NCI-H460 (cell line): ENCODE measurements at places on chromosomes 12 and 14.

DNA sequence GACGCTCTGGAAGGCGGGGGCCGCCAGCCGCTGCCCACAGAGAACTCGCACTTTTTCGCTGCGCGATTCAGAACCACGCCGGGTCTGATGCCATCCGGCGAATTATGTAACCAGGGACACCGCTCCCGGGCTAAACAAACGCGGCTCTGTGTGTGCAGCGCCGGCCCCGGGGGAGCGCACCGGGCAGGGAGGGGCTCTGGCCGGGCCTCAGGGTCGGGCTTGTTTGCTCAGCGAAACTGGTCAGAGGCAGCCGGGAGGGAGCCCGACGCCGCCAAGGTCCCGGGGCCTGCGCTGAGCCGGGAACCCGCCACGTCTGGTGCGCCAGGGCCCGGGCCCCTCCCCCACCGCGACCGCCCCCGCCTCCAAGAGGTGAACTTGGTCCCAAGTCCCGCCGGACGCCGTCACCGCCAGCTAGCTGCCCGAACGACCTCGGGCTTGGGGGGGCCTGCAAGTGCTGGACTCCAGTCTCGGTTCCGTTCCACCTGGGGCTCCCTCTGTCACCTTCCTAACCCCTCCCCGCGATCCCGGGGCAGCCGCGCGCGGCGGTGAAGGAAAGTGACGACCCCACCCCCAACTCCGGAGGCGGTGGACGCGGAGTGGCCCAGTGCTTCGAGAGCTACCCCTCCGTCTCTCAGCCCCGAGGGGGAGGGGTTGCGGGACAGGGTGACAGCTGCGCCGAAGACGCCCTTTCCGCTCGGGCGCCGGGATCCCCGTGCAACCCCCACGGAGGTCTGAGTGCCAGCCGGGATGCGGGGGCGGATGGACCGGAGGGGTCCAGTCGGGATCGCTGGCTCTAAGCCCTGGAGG, 848 bp downstream of the CTDSP2 start:
- no peak for DNase-seq

DNA sequence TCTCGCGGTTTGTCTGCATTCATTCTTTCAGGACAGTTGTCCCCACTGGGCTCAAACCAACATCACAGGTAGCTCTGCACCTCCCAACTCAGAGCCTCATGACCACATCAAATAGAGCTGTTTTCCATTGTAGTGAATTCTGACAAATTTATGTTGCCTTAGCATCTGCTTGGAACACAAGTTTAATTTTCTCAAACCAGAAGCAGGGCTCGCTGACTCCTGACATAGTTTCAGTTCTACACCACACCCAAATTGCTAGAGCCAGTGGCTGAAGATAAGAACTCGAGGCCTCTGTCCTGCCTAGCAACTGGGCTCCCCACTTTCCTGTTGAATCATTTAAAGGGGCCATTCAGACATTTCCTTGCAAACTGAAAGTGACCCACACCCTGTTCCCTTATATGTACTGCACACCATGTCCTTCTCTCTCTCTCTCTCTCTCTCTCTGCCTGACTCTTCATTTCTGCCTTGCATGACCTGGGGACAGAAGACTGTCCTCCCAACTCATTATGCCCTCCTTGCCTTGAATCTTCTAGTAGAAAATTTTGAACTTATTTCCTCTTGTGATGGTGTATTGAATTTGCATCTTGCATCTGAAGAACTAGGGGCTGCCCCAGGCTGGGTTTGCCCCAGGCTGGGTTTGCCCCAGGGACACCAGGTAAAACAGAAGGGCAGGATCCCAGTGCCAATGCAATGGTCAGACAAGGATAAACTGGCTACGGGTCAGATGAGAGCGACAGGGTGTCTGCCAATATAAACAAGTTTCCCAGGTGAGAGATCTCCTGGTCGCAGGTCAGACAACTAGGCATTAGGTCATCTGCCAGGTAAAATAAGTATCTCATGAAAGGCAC, 9.7 kb upstream of the WSCD2 start:
- DNase-seq = no peak

GRCh38 chr12:124497658-124498057, 69.8 kb downstream of the NCOR2 start:
- DNase-seq = no peak

- DNase-seq = no peak
Observed at GRCh38 chr12:52442600-52443061, 8.5 kb upstream of the KRT75 start.

DNA sequence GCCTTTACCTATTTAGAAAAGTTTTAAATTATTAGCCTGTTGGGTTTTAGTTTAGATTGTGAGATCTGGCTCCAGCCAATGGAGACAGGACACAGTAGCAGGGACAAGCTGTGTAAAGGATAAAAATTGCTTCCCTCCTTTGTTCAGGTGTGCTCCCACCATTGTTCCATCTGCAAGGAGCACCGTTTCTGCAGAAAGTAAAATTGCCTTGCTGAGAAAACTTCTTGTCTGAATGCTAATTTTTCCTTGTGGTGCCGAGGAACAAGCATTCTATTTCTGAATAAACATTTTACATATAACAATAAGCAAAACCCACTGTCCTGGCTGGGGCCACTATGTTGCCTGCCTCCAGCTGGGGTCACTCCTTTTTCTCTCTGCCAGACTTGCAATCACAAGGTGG, 72.7 kb upstream of the ZFP36L1 start:
- no peak for DNase-seq

- no peak for DNase-seq
Observed at GRCh38 chr12:88958153-88958552, 377.9 kb upstream of the KITLG start.

- DNase-seq = peak; percentile 50
Observed at GRCh38 chr12:53844994-53845844, 93.4 kb upstream of the HOXC13 start.

GRCh38 chr12:69816082-69816481, 8.9 kb upstream of the MYRFL start:
- DNase-seq = no peak

DNA sequence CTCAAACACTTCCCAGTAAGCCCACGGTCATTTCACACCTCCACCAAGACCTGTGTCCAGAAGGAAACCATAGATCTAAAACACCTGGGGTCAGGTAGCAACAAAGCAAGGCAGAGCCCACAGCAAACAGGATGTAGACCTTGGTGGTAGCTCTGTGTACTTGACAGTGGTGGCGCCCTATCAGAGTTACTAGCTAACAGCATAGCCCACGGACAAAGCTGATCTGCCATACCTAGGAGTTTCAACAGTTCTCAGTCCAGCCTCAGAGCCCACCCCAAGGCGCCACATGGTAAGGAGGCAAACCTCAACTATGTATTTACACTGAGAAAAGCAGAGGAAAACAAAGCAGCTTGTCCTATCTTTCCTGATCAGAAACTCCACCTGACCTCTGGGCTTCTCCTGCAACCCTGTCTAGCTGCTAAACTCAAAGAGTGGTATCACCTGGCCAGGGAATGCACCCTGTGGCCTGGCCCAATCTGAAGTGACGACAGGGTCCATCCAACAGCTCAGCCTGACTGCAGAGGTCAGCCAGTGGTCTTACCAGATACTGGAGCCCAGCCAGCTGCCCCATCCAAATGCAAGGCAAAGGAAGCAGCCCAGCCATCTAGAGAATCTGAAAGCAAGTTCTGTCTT, 46.3 kb downstream of the STON2 start:
- DNase-seq = no peak

- no peak for DNase-seq
Observed at GRCh38 chr14:94244182-94244581, 48.9 kb downstream of the SERPINA10 start.

DNA sequence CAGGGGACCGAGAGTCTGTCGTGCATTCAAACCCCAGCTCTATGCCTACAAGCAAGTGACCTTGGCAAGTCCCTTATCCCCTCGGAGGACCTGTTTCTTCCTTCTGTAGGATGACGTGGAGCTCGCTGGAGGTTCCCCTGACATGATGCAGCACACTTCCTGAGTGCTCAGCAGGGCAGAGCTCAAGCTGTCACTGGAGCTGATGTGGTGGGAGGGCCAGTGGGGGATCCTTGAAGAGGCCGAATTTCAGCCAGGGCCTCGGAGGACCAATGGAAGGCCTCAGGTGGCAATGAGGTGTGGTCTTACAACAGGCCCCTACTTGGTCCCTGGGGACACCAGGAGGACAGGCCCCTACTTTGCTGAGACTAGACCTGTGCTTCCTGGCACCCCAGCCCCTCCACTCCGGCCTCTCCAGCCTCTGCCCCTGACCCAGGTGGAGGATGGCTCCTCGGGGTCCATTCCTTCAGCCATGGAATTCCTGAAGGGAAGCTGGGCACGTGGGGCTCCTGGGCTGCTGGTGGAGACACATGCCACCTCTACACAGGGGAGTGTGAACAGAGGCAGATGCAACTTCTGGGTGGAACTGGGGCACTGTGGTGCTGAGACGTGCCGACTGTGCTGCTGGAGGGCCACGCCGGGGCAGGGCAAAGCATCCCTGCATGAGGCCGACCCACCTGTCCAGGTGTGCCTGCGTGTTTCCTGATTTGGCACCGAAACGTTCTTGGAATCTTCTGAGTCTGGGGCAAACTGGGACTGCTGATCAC, 18.7 kb upstream of the KIF26A start:
- no peak for DNase-seq

- no peak for DNase-seq
Observed at GRCh38 chr12:53254816-53255545, 13.1 kb upstream of the ESPL1 start.

- no peak for DNase-seq
Observed at GRCh38 chr14:60735416-60735815, 855 bp downstream of the MNAT1 start.

- DNase-seq = no peak
Observed at GRCh38 chr14:44914849-44915248, 46.9 kb downstream of the KLHL28 start.

DNA sequence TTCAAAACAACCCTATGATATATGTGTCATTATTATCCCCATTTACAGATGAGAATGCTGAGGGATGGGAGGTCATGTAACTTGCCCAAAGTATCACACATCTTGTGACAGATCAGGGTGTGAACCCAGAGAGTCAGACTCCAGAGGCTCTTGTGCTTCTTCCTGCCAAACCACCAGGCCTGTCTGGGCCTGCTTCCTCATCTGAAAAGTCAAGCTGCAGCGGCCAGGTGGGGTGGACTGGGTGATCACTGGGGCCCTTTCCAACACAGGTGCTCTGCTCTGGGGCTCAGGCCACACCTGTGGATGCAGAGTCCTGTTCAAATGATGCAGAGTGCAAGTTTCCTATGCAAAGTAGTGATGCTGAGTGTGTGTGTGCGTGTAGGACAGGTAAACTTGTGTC, 26.7 kb downstream of the TSPAN11 start:
- no peak for DNase-seq

DNA sequence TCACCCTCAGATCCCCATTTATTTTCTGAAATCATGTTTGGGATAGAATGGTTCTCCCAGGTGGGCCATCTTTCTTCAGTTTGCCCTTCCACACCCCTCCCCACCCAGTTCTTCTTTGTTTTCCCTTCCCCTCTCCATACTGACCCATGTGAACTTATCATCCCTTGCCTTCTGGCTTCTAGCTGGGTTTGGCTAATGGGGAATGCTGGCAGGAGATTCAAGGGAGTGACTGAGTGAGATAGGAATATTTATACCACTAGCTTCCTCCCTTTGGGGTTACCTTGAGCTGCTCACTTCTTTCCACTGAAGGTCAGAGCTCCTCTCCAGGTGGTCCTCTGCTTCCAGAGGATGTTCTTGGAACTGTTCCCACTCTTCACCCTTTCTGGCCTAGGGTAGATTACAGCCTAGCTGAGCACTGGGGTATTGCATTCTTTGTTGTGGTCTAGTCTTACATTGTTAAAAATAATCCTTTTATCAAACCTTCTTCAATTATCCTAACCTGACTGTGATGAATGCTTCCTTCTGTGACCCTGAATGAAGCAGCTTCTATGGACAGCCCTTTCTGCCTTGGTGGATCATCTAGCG, 88.3 kb upstream of the ATP2B1 start:
- no peak for DNase-seq

DNA sequence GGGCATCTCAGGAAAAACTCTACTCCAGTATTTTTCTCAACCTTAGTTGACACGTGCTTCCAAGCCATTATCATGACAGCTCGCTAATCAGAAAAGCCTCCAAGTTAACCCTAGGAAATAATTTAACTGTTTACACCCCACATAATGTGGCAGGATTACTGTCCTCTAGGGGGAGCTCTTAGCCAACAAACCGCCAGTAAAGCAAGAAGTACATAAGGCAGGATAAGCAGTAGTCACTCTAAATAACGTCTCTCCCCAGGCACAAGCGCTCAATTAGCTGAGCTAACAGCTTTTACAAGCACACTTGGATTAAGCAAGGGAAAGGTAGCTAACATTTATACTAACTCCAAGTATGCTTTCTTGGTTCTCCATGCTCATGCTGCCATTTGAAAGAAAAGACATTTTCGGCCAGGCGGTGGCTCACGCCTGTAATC, 22.8 kb downstream of the APOBEC1 start:
- DNase-seq = peak; percentile 21

DNA sequence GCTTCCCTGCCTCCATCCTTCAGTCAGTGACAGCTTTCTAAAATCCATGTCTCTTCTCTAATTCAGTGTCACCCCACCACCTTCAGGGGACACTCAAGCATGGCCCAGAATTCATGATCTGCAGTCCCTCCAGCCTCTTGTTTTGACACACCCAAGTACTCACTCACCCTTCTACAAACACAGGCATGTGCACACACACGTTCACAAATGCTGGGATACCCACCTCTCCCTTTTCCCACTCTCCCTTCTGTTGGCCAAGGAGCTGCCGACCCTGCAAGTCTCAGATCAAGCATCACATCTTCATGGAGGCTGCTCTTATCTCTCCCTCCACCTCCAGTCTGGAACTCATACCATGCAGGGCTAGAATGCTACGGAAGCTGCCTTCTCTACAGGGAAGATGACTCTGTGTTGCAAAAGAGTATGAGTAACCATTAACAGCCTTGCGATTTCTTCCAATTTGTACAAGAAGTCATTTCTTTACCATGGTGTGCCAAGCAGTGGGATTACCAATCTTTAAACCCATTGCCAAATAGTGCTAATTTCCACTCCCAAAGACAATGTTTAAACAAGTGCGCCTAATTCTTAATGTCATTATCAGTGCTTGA, 196.1 kb downstream of the BCL11B start:
- no peak for DNase-seq

- no peak for DNase-seq
Observed at GRCh38 chr14:69982220-69982839, 103.1 kb downstream of the SMOC1 start.

- peak; percentile 21 for DNase-seq
Observed at GRCh38 chr12:47547077-47547476, 158.8 kb downstream of the RPAP3 start.

- DNase-seq = no peak
Observed at GRCh38 chr12:76143343-76144244, 59.1 kb upstream of the NAP1L1 start.

- no peak for DNase-seq
Observed at GRCh38 chr12:96054244-96054610, 18.8 kb upstream of the LTA4H start.

DNA sequence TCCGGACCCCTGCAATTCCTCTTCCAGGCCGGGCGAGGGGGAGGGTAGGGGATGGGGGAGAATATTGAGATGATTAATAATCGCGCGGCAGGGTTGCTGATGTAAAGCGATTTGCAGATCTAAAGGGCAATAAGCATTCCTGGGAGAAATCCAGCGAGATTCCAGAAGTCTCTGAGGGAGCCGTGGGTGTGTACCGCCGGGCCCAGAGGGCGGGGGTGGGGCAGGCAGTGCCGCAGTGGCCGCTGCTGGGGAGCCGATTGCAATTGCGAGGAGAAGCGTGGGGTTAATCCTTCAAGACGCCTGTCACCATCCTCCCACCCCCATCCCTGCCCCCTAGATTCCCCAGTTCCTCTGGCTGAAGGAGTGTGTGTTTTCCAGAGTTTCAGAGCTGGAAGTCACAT, 16.4 kb downstream of the FOS start:
- DNase-seq = peak; percentile 72
